ENCODE measurements at places on chromosomes 13 and 19. TPM values are rescaled to one million over a fixed set of nuclear protein-coding genes. Genes with fewer than 3 reads are reported as not detected.

GRCh38 chr19:1081301-1082164 lies 13.6 kb downstream of the POLR2E start:
- DNase-seq: no peak

- no peak for DNase-seq
Measured at GRCh38 chr13:77497835-77498234, 37.7 kb upstream of the SCEL start.

DNA sequence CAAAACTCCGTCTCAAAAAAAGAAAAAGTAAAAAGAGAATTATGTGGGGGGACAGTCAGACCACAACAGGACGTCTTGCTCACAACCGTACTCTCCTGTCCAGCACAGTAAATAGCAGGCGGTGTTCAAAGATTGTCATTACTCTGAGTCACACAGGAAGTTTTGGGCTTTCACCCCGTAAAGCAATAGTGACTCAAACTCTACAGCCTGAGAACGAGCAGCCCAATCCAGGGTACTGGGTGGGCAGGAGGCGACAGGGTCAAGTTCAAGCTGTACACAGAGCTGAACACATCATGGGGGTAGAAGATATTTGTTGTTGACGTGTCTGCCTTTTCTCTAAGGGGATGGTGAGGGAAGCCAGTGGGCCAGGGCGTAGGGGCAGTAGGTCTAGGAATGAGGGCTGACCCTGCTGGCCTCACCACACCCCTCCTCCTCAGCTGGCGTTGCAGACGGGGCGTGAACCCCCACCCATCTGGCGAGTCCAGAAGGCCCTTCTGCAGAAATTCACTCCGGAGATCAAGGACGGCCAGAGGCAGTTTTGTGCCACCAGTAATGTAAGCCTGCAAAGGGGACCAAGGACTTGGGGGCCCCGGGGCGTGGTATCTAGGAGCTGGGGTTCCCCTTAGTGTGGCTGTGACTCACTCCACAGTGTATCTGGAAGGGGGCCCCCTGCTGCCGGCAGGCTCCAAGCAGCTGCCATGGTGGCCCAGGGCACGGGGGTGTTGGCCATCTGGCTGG lies 23.3 kb downstream of the PRR12 start:
- DNase-seq: peak; percentile 27

Gene MBD3L3
- not detected for polyA plus RNA-seq

Gene CYP2S1
- polyA plus RNA-seq: 2.5 TPM

DNA sequence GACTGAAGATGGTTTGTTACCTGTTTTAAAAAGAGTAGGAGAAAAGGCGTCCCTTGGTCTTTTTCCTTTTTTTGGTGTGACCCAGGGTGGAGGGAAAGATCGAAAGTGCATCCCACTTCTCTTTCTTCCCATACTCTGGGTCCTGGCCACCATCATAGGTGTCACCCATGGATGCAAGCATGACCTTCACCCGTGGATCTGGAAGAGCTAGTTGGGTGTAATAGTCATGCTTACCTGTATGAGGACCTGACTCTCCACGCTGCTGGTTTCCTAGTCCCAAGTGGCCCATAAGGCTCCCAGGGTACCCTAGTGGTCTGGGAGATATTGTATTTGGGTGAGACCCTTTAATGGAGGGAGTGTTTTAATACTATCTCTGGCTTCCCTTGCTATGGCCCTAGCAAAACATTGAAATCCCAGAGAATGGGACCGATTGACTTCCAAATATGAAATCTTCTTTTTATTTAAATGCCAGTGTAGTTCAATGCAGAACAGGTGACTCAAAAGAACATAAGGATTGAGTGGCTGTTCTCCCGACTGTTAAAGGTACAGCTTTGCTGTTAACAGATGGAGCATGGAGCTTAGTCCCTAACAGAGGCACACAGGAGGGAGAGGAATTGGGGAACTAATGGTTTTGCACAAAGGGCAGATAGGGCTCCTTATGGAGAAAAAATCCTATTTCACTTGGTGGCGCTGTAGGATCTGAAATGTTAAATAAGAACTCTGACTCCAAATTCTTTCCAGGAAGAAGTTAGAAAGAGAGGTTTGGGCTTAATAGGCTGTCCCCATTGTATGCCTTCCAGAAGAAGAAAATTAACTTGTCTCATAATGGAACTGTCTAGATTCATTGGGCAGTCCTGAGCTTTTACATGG lies 7.0 kb upstream of the ZNF550 start:
- no peak for DNase-seq

GRCh38 chr13:50735071-50735470 lies 108.4 kb downstream of the DLEU7 start:
- no peak for DNase-seq

Gene ZNF285
- 4.4 TPM for polyA plus RNA-seq

DNA sequence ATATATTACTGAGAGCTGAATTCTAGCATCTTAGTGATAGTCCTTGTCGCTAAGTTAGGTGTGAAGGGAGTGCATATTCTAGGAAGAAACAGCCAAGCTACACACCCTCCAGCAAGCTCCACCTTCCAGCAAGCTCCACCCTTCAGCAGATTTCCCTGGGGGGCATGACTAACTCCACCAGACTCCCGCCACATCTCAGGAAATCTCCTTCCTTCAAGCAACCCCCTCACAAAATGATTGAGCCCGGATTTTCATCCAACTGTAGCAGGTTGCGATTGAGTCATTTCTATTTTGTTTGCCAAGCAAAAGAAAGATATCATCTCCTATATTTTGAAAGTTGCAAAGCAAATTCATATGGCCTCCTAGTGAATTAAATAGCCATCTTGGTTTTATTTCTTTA lies 162.1 kb upstream of the TMTC4 start:
- DNase-seq: no peak

DNA sequence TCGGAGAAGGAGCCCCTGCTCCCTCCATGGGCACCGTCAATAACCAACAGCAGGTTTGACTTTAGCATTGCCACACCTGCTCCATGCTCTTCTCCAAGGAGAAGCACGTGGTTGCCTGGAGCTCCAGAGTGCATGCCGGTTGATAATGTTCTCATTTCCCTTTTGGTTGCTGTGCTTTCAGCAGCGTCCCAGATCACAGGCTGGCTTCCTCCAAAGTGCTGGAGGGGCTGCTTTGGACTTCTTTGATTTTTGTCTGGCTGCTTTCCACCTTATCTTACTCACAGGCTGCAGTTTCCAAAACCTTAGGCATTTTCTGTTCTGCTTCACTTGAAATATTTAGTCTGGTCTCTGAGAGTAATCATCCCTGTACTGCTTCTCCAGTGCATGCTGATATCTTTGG lies 123.8 kb upstream of the IRS2 start:
- no peak for DNase-seq

Gene SELENOV
- not detected for polyA plus RNA-seq

DNA sequence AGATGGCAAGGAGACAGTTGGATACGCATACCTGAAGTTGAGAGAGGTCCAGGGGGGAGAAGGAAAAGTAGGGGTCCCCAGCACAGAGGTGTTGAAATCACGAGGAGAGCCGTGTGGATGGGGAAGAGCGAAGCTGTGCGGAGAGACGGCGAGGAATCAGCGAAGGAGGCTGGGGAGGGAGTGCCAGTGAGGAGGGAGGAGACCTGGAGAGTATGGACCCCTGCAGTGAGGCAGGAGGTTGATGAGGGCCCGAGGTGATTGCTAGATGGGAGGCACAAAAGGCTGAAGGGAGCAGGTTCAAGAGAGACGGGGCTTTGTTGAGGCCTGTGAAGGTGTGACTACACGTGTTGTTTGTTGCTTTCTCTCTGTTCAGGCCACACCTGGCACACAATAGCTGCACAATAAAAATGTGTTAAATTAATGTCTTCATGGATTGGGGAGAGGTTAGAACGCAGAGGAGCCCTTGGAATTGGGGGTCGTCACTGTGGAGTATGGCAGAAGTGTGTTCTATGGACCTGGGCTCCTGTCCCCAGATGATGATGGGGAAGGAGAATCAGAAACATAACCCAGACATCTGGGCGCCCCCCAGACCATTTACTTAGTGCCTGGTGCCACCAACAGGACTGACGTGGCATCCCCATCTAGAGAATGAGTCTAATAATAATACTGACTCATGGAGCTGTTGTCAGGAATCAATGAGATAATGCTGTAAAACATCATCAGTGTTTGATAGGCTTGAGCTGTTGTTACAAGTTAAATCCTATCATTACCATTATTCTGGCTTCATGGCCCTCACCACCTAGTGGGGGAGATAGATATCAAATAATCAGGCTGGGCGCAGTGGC lies 137.5 kb downstream of the SIPA1L3 start:
- no peak for DNase-seq

- no peak for DNase-seq
Measured at GRCh38 chr13:109773786-109774185, 12.6 kb downstream of the IRS2 start.

DNA sequence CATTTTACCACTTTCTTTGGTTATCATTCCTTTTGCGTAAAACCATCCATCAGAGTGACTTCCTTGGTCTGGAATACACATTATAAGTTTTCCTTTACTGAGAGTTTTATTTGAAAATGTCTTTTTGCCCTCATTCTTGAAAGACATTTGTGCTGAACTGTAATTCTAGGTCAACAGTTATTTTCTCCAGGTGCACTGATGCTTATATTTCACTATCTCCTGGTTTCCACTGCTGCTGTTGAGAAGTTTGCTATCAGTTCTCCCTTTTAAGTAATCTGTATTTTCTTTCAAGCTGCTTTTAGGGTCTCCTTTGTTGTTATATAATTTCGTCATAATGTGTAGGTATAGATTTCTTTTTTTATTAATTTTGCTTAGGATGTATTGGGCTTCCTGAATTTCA lies 160.0 kb downstream of the DCT start:
- no peak for DNase-seq

DNA sequence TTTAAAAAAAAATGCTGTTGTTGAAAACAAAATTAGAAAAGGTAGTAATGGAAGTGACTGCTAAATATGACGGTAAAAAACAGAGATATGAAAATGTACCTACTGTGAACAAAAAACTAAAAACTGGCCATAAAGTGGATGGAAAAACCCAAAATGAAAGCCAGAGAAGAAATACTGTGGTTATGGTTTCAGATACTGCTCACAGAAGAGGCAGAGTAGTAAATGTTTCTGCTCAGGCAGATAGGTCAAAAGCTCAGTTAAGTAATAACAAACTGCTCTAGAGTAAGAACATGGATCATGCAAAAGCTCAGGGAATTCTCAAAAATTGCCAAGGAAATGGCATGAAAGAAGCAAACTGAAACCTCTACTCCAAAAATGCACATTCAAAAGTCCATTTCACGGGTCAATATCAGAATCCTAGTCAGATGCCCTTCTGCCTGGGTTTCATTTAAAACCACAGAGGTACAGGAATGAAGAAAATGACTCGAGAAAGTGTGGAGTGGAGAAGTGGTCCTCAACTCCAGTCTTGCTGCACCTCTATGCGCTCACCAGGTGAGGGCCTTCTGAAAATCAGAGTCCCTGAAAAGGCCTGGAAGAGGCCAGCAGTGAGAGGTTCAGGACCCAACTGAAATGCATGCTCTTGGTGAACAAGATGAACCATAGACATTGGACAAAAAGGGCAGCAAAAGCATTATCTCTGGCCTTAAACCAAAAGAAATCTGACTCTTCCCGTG lies 315.0 kb upstream of the SPRY2 start:
- no peak for DNase-seq

- no peak for DNase-seq
Measured at GRCh38 chr13:38053896-38054295, 184.3 kb upstream of the TRPC4 start.

DNA sequence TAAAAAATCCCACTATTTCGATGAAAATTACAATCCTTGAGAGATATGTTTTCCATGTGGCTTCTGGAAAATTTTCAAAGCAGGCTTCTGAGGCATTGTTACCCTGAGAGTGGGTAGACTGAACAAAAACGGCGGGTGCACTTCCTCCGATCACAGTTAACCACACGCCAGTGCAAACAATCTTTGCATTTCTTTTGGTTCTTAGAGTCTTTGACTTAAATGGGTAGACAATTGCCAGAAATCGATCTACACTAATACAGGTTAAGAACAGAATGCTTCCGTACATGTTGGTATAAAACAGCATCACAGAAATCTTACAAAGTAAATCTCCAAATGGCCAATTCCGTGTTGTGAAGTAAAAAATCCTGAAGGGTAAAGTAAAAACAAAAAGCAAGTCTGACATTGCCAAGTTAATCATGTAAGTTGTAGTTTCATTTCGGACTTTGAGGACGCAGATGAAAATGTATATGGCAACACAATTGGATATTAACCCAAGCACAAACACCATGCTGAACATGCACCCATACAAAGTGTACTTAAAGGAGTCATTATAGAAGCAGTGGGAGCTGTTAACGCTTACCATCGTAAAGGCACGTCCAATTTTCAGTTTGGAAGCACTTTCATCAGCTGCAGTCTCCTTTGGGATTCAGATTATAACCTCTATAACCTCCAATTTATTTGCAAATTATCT lies 927 bp downstream of the LPAR6 start:
- no peak for DNase-seq

Gene CDX2
- not detected for polyA plus RNA-seq

DNA sequence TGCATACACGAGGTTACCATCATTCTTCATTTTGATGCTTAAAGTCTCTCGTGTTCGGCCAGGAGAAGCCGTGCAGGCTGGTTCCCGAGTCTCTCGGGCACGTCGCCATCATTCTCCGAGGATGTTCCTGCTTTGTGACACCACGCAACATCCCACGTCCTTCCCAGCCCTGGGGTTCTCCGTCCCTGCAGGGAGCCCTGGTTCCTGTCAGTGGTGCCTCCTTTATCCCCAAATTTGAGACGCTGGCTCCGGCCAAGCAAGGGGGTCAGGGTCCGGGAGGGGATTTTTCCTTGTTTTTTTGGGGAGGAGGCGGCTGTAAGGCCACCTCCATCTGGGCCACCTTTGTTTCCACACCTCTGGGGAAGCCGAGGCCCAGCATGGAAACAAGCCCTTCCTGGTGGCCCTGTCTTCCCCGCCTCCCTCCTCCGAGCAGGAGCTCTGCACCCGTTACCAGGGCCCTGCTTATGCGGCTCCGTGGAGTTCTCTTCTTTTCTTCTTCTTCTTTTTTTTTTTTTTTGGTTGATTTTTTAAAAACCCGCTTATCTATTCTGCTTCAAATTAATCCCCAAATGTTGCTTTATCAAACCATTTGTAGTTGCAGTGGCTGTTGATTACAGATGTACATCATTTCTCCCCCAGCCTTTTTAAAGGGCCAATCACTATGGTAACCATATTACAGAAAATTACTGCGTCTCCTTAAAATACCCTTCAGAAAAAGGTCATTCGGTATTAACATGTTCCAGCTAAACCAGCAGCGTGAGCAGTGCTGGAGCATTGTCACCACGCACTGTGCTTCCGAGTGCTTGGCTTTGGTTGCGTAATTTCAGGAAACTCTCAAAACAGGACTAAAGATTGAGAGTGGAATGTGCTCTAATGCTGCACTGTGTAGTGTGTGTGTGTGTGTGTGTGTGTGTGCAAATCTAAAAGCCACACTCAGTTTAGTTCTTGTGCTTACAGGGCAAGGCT lies 50.4 kb downstream of the TEX29 start:
- no peak for DNase-seq

Gene SIGLECL1
- polyA plus RNA-seq: not detected

Gene PIP5K1C
- 10.3 TPM for polyA plus RNA-seq

- no peak for DNase-seq
Measured at GRCh38 chr13:33548069-33548468, 262.5 kb upstream of the STARD13 start.

All from AG04450 (cell line).